ENCODE measurements at places on chromosomes 1 and 21.

- no peak for DNase-seq
Observed at GRCh38 chr1:30085811-30086770, 637.3 kb downstream of the MATN1 start.

DNA sequence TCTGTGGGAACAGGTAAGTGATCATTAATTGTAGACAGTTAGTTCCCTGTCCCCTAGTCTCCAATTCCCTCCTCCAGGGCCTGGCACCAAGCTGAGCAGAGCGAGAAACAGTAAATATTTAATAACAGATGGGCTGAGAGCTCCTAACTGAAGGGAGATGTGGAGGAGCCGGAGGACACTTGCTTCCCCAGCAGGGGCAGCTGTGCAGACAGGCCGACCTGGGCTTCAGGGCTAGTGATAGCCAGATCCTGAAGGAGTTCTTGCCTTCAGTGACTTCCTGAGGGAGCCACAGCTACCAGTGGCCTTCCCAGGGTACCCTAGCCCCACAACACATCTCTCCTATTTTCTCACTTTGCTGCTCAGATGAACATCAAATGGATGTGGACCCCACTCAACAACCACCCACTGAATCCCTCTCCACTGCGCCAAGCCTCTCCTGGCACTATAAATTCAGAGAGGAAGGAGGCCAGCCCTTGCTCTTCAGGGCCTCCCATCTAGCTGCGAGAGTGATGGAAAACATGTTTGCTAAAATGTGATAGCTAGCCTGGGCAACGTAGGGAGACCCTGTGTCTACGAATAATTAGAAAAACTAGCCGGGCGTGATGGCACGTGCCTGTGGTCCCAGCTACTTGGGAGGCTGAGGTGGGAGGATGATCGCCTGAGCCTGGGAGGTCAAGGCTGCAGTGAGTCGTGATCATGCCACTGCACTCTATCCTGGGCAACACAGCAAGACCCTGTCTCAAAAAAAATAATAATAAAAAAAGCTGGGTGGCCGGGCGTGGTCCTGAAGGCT lies 26.9 kb upstream of the SYNC start:
- DNase-seq: no peak

GRCh38 chr1:245448975-245449431 lies 294.2 kb downstream of the KIF26B start:
- no peak for DNase-seq

DNA sequence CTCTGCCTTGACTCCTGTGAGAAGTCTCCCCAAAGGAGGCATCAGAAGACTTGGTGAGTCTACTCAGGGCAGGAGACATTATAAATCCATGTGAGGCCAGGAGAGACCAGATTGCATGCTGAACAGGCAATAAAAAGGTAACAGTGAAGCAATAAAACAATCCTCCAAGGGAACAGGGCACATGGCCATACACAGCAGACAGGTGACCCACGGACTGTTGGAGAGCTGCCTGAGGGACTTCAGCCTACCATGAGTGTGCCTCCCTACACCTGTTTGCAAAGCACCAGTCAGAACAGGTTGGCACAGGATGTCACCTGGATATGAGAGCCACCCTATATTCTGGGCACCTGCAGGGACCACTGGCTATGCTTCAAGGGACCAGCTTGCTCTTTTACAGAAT lies 67.6 kb downstream of the MAB21L3 start:
- DNase-seq: no peak

DNA sequence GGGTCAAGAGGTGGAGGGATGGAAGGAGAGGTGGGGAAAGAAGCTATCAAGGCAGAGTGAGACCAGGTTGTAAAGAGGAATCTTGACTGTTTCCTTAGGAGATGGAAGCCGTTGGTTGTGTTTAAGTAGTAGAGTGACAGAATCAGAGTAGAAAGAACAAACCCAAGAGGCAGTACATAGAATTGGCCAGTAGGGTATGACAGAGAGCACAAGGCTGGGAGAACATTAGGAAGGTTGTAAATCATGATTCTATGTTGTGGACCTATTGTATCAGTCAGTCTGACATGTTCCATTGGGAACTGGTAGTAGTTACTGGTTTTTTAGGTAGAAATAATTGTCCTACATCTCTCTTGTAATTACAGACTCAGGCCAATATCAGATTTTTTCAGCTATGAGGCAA lies 486.9 kb upstream of the USP24 start:
- no peak for DNase-seq

- no peak for DNase-seq
Observed at GRCh38 chr21:36966821-36967768, 626 bp upstream of the HLCS start.

GRCh38 chr1:36740446-36740845 lies 257.7 kb upstream of the CSF3R start:
- no peak for DNase-seq

- DNase-seq: no peak
Observed at GRCh38 chr1:197989058-197989457, 71.9 kb downstream of the LHX9 start.

DNA sequence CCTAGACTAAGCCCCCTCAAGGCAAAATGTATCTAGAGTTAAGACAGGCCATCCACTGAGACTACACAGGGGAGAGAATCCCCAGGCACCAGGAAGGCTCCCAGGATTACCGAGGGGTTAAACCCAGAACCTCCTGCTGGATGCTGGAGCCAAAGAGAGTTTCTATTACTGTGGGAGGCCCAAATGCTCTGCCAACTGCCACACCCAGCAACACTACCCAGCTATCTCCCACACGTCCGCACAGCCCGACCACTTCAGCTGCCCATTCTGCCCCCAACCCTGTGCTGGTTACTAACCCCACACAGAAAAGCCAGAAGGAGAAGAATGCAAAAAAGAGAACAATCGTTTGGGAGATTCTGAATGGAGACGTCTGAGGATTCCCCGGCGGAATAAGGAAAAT lies 63.6 kb downstream of the CD46 start:
- DNase-seq: no peak

- DNase-seq: no peak
Observed at GRCh38 chr1:169107603-169108208, 1.2 kb downstream of the ATP1B1 start.

GRCh38 chr1:63592536-63593302 lies 492 bp upstream of the PGM1 start:
- DNase-seq: peak; percentile 68

DNA sequence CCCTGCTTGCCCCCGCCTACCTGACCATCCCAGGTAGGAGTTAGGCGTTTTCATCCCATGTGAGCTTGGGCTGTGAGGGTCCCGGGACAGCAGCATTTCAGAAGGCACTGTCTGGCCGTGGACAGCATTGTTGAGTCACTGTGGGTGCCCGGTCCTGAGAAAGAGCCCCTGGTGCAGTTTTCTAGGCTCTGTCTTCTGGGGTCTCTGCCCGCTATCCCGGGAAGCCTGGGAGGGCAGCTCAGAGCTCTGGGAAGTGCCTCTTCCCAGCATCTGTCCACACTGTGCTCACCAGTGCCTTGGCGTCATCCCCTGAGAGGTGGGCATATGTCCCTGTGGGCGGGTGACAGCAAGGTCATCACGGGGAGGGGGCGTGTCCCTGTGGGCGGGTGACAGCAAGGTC lies 11.4 kb upstream of the ZNF669 start:
- DNase-seq: no peak

DNA sequence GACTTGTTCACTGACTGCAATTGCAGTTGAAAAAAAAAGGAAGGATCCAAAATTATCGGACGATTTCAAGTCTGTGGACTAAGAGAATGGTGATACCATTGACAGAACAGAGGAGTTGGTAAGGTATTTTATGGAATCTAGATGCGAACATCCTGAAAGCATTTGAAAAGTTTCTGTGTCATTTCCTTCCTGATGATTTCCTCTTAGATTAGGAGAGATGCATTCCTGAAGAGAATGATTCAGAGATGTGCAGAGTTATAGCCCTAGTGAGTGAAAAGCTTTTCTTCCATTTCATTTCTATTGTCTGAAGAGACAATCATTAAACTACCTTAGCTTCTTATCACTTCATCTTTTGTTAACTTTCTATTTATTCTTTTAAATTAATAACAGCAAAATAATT lies 200.0 kb downstream of the KCNK2 start:
- no peak for DNase-seq

DNA sequence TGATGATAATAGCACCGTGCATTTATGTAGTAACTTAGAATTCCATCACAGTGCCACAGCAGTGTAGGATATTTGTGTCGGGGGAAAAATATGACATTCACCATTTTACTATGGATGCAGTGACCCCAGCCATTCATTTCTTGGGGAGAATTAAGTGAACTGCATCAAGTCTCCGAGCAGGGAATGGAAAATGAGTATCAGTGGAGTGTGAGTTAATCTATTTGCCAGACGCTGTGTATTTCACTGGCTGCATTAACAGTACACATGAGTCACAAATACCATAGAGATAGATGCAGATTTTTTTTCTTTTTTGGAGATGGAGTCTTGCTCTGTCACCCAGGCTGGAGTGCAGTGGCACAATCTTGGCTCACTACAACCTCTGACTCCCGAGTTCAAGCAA lies 33.8 kb upstream of the SLC45A1 start:
- no peak for DNase-seq

- DNase-seq: no peak
Observed at GRCh38 chr21:18764720-18765119, 361.1 kb upstream of the TMPRSS15 start.

GRCh38 chr1:25023826-25024225 lies 93.8 kb upstream of the RUNX3 start:
- no peak for DNase-seq

- DNase-seq: no peak
Observed at GRCh38 chr1:81654147-81654546, 146.6 kb upstream of the ADGRL2 start.

- DNase-seq: no peak
Observed at GRCh38 chr21:15552914-15553494, 176.8 kb upstream of the USP25 start.

GRCh38 chr1:170661646-170662411 lies 2.1 kb upstream of the PRRX1 start:
- no peak for DNase-seq

DNA sequence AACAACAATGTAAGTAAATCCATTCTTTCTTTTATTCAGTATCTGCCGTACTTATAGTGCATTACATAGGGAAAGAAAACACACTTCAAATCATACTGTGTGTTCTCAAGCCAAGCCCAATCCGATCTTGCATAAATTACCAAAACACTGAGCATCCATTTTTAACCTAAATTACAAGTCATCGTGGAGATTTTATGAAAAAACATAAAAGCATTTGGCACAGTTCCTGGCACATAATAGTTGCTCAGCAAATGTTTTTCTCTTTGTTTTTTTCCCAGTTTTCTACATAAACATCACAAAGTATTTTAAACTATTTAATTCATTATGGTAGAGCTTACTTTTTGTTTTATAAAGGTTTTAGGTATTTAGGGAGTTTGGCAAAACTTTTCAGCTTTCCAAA lies 48.1 kb upstream of the LRRC8C start:
- no peak for DNase-seq

- DNase-seq: no peak
Observed at GRCh38 chr1:75373542-75374159, 237.3 kb downstream of the SLC44A5 start.

DNA sequence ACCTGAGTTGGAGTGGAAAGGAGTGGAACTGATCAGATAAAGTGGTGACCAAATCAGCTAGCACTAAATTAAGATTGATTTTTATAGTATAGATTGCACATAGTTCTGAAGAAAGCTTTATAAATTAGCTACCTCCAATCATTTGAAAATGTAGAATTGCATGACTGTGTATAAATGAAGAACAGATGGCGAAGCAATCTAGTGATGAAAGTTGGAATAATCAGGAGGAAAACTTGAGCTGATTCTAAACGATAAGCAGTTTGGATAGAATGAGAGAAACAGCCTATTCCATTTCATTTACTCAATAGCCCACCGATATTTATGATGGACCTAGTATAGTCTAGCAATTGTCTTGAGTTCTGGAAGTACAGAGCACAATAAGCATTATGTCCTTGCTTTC lies 661.5 kb downstream of the PLA2G4A start:
- no peak for DNase-seq

GRCh38 chr1:6634371-6635052 lies 9.8 kb downstream of the THAP3 start:
- DNase-seq: no peak

DNA sequence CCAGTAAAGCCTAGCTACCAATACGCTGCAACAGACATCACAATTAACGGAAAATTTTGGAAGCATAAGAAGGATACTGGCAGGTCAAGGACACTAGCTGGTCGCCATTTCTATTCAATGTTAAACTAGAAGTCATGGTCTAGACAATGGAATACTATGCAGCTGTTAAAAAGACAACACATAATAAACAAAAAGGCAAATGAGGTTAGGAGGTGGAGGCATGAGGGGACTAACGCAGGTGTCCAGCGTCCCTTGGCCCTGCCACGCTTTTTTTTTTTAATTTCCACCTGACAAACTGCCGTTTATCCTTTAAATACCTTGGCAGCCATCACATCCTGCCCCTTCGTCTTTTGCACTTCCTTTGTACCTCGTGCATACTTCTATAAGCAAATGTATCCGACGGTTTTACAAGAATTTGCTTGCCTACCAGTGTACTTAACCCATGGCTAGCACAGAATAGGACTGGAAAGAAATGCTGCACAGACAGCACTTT lies 698 bp upstream of the SLC22A15 start:
- no peak for DNase-seq

- no peak for DNase-seq
Observed at GRCh38 chr1:101050869-101051268, 25.3 kb upstream of the DPH5 start.

- no peak for DNase-seq
Observed at GRCh38 chr1:212754680-212755079, 36.9 kb downstream of the NSL1 start.

GRCh38 chr1:230768903-230769570 lies 21.8 kb downstream of the CAPN9 start:
- DNase-seq: no peak
